ENCODE measurements at places on chromosomes 4 and X. TPM values are rescaled to one million over a fixed set of nuclear protein-coding genes. Genes with fewer than 3 reads are reported as not detected.

ARAP2 gene
- polyA plus RNA-seq = 7.7 TPM

N4BP2 gene
- 26.2 TPM for polyA plus RNA-seq

SLC4A4 gene
- polyA plus RNA-seq = 73.8 TPM

LUZP4 gene
- not detected for polyA plus RNA-seq

TLR6 gene
- 0.61 TPM for polyA plus RNA-seq

TMPRSS11D gene
- polyA plus RNA-seq = not detected

GSX2 gene
- not detected for polyA plus RNA-seq

MAGED4 gene
- polyA plus RNA-seq = 38.4 TPM

AMOT gene
- 74.9 TPM for polyA plus RNA-seq

GPR50 gene
- not detected for polyA plus RNA-seq

UGT2B11 gene
- polyA plus RNA-seq = 4.6 TPM

ADGRG4 gene
- not detected for polyA plus RNA-seq

HDAC8 gene
- polyA plus RNA-seq = 40.1 TPM

P2RY8 gene
- 1.1 TPM for polyA plus RNA-seq

ZIC3 gene
- not detected for polyA plus RNA-seq

CFP gene
- 2.6 TPM for polyA plus RNA-seq

SLC34A2 gene
- 31.5 TPM for polyA plus RNA-seq

CXCR3 gene
- 0.10 TPM for polyA plus RNA-seq

RBBP7 gene
- 215 TPM for polyA plus RNA-seq

GABRG1 gene
- polyA plus RNA-seq = 0.21 TPM

ADH7 gene
- polyA plus RNA-seq = not detected

PAGE4 gene
- polyA plus RNA-seq = 1.1 TPM

XK gene
- 0.95 TPM for polyA plus RNA-seq

ERVMER34-1 gene
- polyA plus RNA-seq = 4.5 TPM

GAGE2A gene
- polyA plus RNA-seq = not detected

STK26 gene
- polyA plus RNA-seq = 10.0 TPM

XAGE2 gene
- polyA plus RNA-seq = 0.23 TPM

ACOX3 gene
- 20.6 TPM for polyA plus RNA-seq

CTSO gene
- 36.3 TPM for polyA plus RNA-seq

ARX gene
- not detected for polyA plus RNA-seq

BST1 gene
- 15.2 TPM for polyA plus RNA-seq

RPL9 gene
- 1,408 TPM for polyA plus RNA-seq

CLRN2 gene
- not detected for polyA plus RNA-seq

GPC3 gene
- polyA plus RNA-seq = 1,259 TPM

MAGEA2B gene
- polyA plus RNA-seq = not detected

ANXA3 gene
- polyA plus RNA-seq = 48.6 TPM

EOLA2 gene
- polyA plus RNA-seq = 31.8 TPM

MAGEA9B gene
- polyA plus RNA-seq = not detected

SYP gene
- 3.3 TPM for polyA plus RNA-seq

TMEM47 gene
- polyA plus RNA-seq = 31.3 TPM

DNAAF6 gene
- 0.10 TPM for polyA plus RNA-seq

MAB21L2 gene
- polyA plus RNA-seq = 0.04 TPM

VEGFC gene
- 14.8 TPM for polyA plus RNA-seq

SMAD1 gene
- 63.3 TPM for polyA plus RNA-seq

RIPPLY1 gene
- polyA plus RNA-seq = 2.6 TPM

LINC00632 gene
- polyA plus RNA-seq = 9.9 TPM

PABPC1L2B gene
- not detected for polyA plus RNA-seq

GAGE12J gene
- not detected for polyA plus RNA-seq

FAM149A gene
- polyA plus RNA-seq = 47.7 TPM

STPG2 gene
- 0.36 TPM for polyA plus RNA-seq

CT45A2 gene
- not detected for polyA plus RNA-seq

ENAM gene
- polyA plus RNA-seq = 5.2 TPM

AFF2 gene
- 4.0 TPM for polyA plus RNA-seq

PAGE1 gene
- not detected for polyA plus RNA-seq

ASMT gene
- 0.53 TPM for polyA plus RNA-seq

All from renal pelvis (tissue), 12 donors.